Activated CD8-positive, alpha-beta memory T cell treated with anti-CD3 and anti-CD28 coated beads, Interleukin-2, amount 10 ng/mL, durations not matched to agents 7 days and 5 days (primary cell): ENCODE measurements at places on chromosomes 12 and 14. TPM values are rescaled to one million over a fixed set of nuclear protein-coding genes. Genes with fewer than 3 reads are reported as not detected.

- no peak for DNase-seq
Measured at GRCh38 chr12:46131732-46132469, 136.9 kb downstream of the SLC38A1 start.

Gene SDR9C7
- not detected for total RNA-seq

Gene ARHGEF40
- total RNA-seq, result not detected

Gene CISTR
- total RNA-seq, result not detected
